ENCODE measurements at places on chromosomes 12 and 14.

DNA sequence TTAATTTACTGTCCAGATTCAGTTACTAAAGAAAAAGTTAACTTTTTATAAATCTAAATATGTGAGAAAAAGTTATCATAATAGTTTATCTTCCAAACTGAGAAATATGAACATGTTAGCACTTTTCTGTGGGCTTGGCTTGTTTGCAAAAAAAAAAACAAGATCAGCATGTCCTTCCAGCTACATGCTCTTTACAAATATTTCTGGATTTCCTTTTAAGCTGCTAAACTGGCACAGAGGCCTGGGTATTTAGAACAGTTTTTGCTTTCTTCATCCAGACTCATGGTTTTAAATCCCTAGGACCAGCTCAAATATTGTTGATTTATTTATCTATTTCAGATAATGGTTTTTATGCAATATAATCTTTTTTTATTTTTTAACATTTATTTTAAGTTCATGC is 1444.5 kb upstream of the FLRT2 start:
- DNase-seq = no peak

DNA sequence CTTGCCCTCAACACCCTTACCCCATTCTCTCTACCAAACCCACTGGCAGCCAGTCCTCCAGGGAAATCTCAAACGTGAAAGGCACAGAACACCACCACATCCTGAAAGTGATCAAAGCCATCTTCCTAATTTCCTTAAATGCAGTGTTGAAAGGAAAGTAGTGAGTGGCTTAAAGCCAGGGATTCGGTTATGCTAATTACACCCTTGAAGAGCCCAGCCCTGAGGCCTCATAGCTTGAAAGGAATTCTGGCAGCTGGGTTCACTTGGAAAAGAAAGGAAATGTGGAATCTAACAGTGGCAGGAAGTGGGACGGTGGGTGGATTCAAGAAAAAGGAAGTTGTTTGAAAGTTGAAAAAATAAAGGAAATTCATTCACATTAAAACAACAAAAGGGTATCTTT is 73.0 kb upstream of the FICD start:
- no peak for DNase-seq

GRCh38 chr12:113934946-113935345 is 31.2 kb downstream of the RBM19 start:
- DNase-seq = no peak

DNA sequence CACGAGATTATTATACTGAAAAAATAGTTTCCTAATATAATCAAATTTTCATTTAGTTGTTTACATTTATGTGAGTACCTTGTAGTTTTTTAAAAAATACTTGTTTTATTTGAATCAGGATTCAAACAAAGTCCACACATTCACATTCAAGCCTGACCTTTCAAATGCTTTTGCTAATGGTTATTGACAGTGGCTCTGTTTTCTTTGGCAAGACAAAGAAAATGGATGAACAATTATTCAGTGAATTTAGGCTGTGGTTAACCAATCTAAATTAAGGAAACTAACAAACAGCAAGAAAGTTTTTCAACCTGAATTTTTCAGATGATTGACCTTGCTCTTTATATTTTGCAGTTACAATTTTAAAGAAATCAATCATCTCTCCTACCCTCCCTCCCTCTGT is 9.7 kb downstream of the SLC4A8 start:
- no peak for DNase-seq

- DNase-seq = no peak
These were observed 50.9 kb downstream of the SNAPC1 start for GRCh38 chr14:61813096-61813606.

DNA sequence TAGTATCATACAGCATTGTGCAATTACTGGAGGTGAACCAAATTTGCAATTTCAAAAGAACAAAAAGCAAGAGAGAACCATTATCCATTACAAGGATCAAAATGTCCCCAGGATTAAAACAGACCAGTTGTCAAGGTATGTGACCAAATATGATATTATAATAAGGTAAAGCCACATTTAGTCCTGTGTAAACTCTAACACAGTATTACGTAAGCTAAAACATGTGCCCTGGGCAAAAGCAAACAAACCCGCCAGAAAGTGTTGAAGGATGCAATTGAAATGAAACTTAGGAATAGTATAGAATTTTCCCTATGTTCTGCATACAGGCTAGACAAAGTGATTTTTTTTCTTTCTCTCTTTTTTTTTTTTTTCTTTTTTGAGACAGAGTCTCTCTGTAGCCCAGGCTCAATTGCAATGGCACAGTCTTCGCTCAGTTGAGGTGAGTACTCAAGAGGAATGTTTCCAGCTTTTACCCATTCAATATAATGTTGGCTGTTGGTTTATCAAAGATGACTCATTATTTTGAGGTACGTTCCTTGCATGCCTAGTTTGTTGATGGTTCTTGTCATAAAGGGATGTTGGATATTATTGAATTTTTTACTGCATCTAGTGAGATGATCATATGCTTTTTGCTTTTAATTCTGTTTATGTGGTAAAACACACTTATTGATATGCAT is 137.1 kb upstream of the FOXG1 start:
- no peak for DNase-seq

All from NCI-H524 treated with DMSO at 0.1 percent for 48 hours (cell line).